ENCODE measurements at places on chromosomes 4 and X.

DNA sequence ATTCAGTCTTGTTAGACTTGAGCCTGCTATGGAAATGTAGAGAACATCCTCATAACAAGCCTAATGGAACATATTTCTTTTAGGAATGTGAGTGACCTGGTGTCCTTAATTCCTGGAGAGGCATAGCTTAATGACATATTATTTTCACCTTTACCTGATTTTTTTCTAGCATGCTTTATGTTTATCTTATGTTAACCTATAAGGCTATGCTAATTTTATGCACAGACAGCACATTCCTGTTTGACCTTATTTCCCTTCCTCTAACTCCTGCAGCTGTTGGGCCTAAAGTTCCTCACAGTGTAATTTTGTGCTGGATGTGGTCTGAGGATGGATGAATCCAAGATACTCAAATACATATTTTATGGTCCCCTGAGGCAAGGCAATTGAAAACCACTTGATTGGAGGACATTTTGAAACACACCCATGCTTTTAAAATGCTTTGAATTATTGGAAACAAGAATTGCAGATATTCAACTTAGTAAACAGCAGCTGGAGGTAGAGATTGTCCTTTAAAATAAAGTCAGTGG, 111.5 kb downstream of the LARP7 start:
- no peak for ATAC-seq

- no peak for ATAC-seq
Measured at GRCh38 chrX:1442016-1442665, 10.6 kb downstream of the ASMTL start.

- ATAC-seq: no peak
Measured at GRCh38 chr4:19455850-19456602, 795.7 kb upstream of the SLIT2 start.

GRCh38 chrX:53075011-53075410, 7.2 kb upstream of the TSPYL2 start:
- ATAC-seq: no peak

DNA sequence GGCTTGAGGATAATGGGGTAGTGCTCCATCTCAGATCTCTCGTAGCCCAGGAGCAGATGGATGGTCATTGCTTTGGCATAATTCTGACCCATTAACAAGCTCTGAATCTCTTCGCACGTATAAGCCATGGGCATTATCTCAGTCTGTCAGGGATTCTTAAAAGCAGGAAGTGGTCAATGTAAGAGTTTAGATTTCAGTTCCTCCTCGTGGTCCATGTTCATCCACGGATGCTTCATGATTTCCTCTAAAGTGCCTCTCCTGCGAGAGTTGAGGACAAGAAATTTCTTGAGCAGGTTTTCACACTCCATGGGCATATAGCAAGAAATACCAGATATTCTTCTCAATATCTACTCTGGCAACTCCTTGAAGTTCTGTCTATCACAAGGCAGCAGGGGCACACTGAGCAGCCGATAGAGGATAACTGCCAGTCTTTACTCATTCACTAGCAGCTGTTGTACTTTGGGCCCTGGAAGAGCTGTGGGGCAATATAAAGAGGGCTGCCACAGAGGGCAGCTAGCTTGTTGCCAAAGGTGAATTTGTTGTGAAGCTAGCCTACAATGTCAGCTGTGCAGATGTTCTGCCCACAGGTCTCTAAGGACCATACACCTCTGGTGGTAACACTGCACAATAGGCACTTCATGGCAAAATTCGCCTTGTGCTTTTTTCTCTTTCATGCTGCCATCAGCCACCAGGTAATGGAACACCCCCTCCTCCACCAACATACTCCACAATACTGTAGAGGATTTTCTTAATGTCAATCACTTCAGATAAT, 52.0 kb upstream of the WDR17 start:
- ATAC-seq: no peak

DNA sequence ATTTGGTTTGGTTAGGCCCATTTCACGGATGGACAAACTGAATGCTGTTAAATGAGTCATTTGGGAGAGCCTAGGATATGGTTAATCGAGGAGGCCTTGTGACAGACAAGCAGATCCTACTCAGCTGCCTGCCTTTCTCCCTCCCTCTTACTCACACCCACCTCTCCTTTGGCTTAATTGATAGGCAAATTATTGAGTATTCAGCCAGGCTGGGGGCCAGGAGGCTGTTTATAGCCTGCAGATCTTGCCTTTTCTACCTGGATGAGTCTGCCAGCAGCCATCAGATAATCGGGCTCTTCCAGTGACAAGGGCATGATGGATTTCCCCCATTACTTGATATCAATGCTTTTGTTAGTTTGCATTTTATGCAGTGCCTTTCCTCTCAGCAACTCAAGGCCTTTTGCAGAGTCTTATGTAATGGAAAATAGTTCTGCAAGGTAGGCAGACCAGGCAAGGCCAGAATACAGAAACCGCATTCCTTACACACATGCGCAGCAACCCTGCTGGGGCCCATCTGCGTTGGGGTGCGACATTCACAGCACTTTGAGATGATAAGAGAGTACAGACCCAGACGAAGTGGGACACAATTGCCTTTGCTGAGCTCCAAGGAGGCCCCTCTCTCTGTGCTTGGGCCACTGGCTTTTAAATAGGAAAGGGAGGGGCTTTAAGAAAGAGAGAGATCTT, 96.2 kb upstream of the ATP6AP2 start:
- ATAC-seq: no peak

- ATAC-seq: no peak
Measured at GRCh38 chr4:123568936-123569335, 172.3 kb downstream of the SPRY1 start.

DNA sequence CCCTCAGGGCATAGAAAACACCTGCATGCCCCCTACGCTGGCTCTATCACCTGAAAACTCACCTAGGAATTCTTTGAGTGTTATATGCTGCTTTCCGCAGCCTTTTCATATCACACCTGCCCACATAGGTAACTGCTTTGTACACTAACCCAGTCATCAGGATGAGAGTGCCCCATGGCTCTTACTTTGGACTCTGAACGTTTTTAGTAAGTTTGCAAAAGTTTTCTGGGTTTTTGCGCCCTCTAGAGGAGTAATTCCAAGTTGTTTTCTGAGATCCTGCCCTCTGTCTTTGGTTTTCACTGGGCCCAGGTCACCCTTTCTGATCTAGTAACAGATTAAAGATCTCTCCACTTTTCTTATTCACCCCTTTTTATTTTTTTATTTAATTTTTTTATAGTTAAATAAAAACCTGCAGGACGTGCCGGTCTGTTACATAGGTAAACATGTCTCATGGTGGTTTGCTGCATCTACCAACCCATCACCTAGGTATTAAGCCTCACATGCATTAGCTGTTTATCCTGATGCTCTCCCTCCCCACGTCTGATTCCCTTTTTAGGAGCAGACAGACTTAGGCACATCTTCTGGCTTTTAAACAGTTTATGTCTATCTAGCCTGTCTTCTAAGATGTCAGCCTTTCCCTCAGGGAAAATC, 139.2 kb downstream of the NWD2 start:
- no peak for ATAC-seq

DNA sequence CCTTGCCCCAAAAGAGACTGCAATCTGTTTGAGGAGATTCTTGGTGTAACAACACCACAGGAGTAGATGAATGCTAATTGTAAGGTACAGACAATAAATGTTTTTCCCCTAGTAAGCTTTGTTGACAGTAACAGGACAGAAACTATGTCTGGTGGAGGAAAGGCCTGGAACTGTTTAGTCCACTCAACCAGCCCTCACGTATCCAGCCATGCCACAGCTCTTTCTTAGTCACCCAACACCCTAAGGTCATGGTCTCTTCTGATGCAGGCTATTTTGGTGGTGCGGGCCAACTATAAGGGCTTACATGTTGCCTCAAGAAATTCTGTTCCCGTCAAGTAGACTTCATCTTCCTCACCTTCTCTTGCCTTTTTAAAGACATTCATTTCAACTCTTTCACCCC, 75.9 kb upstream of the GAB1 start:
- no peak for ATAC-seq

- no peak for ATAC-seq
Measured at GRCh38 chr4:114025176-114025777, 45.8 kb upstream of the ARSJ start.

DNA sequence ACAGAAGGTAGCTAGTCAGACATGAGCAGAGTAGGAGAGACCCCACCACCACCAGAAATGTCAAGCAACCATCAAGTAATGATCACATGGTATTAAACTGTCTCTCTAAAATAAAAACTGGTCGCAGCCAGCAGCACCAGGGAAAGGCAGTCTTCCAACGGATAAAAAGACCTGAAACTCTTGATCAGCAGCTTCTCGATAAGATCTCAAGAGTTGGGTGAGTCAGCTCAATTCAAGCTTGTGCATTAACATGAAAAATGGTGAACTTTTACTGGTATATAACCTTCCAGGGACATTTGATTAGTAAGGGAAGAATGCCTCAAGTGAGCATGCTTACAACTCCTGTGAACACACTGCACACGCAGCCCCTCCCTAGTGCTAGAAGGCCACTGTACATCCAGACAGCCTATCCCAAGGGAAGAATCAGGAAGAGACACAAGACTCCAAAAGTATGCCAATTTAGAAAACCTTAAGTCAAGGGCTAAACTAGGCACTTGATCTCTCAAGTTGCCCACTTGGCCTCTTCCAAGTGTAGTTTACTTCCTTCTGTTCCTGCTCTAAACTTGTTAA, 270.0 kb upstream of the GNPDA2 start:
- ATAC-seq: no peak

- ATAC-seq: no peak
Measured at GRCh38 chrX:106740193-106740780, 13.8 kb downstream of the RNF128 start.

DNA sequence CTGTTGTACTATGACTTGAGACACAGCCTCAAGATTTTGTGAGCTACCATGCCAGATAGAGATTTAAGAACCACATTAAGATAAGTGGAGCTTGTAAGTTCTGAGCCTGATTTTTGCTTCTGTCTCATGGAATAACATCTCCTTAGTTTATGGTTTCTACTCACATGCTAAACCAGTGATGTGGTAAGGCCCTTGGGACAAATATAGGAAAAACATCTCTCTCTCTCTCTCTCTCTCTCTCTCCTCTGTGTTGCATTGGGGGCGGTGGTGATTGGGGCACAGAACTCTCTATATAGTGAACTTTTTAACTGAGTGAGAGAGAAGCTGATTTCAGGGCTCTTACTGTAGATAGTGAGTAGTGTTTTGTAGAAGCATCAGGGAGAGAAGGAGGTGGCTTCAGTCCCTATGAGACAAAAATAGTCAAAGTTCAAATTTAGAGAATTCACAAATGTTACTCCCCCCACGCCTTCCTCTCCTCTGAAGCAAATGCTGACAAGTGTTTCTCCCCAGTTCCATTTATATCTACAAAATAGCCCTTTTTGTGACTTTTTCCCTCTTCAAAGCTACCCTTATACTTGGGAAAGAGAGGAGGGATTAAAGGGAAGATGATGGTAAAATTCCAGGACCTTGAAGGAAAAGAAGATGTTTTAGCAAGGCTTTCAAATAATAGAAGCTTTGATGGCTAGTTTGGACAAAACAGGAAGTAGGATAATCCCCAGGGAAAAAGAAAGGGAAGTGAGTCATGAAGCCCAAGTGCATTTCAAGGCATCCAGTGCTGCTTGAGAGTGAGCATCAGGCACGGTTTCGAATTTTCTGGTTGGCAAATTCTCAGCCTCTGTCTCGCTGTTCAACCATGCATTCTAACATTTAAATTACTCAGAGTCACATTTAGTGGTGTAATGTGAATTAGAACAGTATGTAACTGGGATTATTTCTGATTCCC, 134.3 kb upstream of the AP1S2 start:
- no peak for ATAC-seq

GRCh38 chrX:20969565-20969964, 404.7 kb upstream of the CNKSR2 start:
- ATAC-seq: no peak

DNA sequence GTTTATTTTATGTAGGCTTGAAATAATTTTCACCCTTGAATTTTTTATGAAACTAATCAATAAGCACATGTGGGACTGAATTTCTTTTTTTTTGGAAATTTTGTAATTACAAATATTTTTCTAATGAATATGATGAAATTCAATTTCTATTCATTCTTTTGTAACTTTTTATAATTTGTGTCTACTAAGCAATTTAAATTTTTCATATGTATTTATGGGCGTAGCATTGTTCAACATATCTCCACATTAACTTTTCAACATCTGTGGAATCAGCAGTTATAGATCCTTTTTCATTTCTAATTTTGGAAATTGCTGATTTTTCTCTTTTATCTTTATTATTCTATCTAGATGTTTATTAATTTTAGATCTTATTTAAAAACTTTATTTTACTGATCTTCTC, 1320.3 kb downstream of the C4orf33 start:
- ATAC-seq: no peak

DNA sequence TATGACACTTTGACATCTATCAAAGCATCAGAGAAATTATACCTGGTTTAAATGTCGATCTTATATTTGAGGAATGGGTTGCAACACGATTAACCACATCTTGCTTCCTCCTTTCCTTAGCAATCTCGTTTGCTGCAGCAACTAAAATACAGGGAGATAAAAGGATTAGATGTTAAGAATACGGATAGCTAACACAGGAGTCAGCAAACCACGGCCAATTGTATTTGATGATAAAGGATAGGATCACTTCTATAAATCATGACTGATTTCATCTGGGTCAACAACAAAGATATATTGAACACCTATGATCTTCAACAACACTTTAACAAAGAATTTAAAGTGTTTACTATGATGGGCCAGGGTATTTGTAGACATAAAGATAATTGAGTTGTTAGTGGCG, 5.0 kb downstream of the MAP7D3 start:
- no peak for ATAC-seq

- ATAC-seq: no peak
Measured at GRCh38 chr4:8350841-8351461, 81.4 kb downstream of the HTRA3 start.

DNA sequence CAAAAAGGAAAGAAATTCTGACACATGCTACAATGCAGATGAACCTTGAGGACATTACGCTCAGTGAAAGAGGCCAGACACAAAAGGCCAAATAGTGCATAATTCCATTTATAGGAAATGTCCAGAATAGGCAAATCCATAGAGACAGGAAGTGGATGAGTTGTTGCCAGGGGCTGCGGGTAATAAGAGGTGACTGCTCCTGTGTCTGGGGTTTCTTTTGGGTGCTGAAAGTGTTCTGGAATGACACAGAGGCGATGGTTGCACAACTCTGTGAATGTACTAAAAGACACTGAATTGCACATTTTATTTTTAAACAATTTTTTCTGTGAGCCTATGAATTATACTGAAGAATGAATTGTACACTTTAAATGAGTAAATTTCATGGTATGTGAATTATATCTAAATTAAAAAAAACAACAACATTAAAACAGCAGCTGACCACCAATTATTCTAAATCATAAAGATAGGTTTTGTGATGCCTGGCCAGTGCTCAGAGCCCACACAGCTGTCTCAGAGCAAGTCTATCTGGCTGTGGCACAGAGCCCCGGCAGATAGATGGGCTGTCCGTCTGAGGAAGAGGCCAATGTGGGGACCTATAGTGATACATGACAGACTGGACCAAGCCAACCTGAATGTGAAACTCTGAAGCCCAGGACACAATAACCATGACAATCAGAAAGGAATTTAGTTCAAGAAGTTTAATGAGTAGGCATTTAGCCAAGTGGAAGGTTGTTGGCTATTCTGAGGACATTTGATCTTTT, 23.5 kb upstream of the IRAK1 start:
- ATAC-seq: no peak

GRCh38 chr4:121642292-121642691, 54.5 kb downstream of the ANXA5 start:
- no peak for ATAC-seq
